ENCODE measurements at places on chromosomes 11 and 22.

GRCh38 chr11:16292167-16292859 is 64.0 kb downstream of the SOX6 start:
- no peak for DNase-seq

- DNase-seq = no peak
Observed at GRCh38 chr22:50717709-50718351, 20.2 kb upstream of the ACR start.

- no peak for DNase-seq
Observed at GRCh38 chr11:116680349-116681125, 92.2 kb downstream of the BUD13 start.

GRCh38 chr11:34619062-34619516 is 1.8 kb upstream of the EHF start:
- no peak for DNase-seq

- DNase-seq = no peak
Observed at GRCh38 chr11:95827696-95828095, 37.4 kb downstream of the CEP57 start.

- DNase-seq = peak; percentile 61
Observed at GRCh38 chr11:26778000-26778757, 56.3 kb upstream of the SLC5A12 start.

DNA sequence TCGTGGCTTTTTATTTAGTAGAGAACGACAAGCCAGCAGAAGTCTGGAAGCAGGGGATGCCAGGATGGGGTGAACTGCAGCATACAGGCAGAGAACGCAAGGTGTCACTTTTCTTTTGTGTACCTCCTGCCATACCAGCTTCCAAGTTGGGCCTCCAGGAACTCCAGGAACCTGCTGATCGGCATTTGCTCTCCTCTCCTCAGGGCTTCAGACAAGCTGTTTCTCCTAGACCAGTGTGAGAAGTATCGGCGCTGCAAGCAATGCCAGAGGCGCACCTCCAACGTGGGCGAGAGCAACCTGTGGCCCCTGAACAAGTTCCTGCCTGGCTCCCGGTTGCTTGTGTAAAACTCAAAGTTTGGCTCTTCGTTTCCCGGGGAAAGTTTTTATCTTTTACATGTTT is 47.7 kb downstream of the CCDC81 start:
- no peak for DNase-seq
